CD4-positive, alpha-beta memory T cell (primary cell): ENCODE measurements at places on chromosomes 3 and 15.
A peak's percentile ranks its signal among the peaks of the same experiment; 100 is the strongest.

DNA sequence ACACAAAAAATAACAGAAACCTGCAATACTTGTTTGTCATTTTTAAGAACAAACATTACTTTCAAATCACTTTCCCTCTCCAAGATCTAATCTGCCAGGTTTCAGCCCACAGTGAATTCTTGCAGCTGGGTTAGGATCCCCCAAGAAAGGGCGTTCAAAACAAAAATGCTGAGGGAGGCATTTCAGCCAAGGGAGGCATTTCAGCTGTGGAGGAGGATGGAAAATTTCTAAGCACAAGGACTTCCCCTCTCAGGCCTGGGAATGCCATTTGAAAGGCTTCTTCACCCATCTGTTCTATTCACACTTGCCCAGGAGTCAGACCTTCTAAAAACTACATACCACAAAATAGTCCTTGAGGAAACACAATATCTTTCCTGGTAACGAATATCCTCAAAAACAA, 69.1 kb downstream of the P3H2 start:
- no peak for DNase-seq

DNA sequence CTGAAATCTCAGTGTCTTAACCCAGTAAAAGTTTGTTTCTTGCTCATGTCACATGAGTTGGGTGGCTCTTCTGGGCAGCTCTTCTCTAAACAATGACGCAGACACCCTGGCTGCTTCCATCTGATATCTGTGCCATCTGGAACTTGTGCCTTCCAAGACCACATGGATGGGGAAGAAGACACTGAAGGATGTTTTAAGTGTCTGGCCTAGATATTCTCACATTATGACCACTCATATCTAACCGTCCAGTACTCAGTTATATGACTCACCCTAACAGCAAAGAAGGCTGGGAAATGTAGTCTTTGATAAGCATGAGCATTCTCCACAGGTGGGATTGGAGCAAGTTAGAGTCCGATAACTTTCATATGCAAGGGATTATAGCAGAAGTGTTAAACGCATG, 66.4 kb downstream of the RYR3 start:
- DNase-seq, result no peak

DNA sequence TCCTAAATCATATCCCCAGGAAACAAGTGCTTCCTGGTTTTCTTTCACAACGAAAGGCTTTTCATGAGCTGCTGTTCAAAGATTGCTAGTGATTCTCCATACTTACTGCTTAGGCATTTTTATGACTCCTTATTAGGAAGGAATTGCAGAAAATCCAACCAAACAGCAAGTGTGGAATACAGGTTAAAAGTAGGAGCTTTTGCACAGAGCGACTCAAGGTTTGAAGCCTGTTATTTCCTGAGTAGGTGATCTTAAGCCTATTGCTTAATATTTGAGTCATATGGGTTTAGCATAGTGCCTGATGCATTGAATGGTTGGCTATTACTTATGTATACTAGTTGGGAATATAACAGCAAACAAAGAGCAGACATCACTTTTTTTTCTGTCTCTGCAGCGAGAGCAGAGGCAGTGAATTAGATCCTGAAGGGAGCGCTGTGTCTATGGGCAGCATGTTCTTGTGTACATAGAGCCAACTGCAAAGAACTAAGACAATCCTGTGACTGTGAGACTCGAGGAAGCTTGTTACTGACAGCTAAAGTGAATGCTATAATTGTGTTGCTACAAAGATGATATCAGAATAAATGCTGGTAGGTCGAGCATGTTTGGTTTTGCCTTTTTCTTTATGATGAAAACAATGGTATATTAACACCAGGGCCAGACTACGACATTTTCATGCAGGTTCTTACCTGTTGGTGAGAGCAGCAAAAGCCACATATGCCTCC, 6.3 kb downstream of the TM4SF1 start:
- DNase-seq, result no peak

- DNase-seq, result no peak
These were observed 16.0 kb downstream of the ACTR8 start for GRCh38 chr3:53865732-53866499.

DNA sequence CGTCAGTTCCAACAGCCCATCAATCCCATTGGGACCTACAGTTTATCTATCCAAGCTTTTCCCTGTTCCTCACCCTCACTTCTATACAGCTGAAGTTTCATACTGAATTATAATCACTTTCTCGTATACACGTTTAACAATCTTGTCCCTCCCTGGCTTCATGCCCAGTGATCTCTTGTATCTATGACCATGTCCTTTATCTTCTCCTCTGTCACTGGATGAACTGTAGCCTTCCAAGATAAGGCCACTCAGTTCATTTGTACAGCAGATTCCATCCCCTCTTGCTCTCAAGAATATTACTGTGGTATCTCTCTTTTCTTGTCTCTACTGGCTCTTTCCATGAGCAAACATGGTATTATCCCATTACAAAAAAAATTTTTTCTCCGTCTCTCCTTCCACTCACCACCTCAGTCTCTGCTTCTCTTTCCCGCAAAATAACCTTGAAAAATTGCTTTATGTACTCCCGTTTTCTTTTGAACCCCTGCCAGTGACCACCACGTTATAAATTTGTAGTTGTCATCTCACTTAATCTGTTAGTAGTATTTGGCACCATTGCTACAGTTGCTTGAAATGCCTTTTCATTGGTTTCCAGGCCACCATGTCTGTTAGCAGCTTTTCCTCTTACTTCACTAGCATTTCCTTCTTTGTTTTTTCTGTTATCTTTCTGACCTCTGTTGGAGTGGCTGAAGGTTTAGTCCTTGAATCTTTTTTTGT, 9.4 kb downstream of the CTNNB1 start:
- DNase-seq, result no peak

DNA sequence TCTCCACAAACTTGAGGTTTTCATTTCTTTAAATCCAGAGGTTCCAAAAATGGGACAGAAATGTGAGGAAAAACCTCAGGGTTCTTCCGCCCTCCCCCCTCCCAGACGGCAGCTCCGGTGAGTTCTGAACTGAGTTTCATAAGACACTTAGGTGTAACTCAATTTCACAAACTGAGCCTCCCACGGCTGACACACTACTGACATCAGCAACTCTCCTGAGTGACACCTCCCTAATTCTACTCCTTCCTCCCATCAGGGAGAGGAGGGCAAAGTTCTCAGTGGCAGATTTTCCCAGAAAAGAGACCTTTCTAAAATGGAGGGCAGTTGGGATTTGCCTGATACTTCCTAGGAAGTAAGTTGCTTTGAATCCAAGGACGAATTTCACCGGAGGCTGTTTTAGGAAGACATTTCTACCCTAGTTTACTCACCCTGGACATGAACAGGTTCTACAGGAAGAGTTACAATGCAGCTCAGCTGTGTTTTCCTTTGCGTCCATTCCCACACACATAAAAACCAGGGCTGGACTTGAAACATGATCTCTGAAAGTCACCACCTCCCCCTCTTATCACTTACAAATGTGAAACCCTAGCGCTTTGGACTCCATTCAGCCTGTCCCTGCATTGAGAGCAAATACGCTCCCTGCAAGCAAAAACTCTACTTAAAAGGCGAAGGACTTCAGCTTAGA, 78.1 kb upstream of the LMOD3 start:
- peak; percentile 20 for DNase-seq

DNA sequence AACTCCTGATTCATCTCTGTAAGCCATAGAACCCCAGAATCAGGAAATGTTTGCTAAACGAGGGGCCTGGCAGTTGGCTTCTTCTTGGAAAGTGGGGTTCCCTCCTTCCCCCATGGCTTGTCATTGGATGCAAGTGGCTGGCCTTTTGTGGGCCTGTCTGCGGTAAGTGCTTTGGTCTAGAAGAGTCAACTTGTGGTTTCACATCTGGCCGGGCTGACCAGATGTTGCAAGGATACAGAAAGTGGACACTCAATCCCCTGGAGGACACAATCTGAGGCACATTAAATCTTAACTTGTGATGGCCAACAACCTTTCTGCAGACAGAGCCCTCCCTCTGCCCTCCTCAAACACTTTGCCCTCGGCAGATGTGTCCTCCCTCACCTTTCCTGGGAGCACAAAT, 1.1 kb downstream of the FAH start:
- DNase-seq, result no peak

- no peak for DNase-seq
These were observed 55.7 kb downstream of the KCNAB1 start for GRCh38 chr3:156176048-156176447.

DNA sequence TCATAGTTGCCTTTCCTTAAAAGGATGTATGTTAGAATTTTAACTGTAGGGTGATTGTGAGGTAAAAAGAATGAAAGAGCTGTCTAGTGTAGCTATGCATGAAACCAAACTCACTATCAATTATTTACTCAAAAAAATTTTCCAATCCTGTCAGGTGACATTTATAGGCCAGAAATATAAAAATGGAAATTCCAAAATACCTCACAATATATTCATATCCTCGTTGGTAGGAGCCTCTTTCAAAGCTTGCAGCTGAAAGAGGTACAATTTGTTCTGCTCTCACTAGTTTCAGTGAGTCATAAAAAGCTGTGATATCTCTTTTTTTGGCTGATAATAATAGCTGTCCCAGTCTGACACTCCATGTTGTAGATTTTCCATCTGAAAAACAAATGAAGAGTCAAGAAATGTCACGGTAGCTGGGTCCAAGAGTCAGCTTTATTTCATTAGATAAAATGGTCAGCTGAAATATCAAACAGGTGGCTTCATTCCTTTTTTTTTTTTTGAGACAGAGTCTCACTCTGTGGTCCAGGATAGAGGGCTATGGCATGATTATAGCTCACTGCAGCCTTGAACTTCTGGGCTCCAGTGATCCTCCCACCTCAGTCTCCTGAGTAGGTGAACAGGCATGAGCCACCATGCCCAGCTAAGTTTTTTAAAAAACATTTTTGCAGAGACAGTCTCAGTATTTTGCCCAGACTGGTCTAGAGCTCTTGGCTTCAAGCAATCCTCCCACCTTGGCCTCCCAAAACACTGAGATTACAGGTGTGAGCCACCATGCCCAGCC, 50.8 kb upstream of the XRN1 start:
- no peak for DNase-seq

DNA sequence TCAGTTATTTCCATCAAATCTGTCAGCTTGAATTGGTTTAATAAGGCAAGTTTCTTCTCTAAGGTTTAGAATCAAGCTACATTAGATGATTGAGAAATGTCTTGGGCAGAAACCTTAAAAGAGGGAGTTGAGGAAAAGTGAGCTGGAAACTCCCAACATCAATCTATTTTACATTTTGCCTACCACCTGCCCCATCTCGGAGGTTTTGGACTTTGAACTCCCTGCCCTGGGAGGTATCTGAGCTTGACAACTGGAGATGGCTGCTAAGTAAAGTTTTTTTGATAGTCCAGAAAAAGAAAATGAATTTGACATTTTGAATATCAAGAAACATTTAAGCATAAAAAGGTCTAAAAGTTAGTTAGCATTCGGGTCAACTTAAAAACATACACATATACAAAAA, 234.2 kb downstream of the NFKBIZ start:
- DNase-seq, result no peak

DNA sequence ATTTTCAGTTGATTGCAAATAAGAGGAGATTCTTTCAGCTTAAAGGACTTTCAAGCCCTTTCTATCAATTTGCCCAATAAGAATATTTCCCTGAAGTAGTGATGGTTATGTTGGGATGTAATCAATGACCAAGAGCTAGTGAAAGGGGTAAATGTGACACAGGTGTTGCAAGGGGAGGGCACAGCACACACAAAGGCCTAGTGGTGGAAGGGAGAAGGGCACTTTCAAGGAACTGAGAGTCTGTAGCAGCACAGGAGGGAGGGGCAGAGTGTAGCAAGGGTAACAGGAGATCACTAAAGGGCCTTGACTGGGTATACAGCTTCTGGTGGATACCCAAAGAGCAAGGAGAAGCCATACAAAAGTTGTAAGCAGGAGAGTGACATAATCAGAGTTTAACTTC, 217.8 kb upstream of the ARHGEF26 start:
- DNase-seq, result no peak

GRCh38 chr3:180265551-180265950, 228.8 kb upstream of the PEX5L start:
- no peak for DNase-seq

DNA sequence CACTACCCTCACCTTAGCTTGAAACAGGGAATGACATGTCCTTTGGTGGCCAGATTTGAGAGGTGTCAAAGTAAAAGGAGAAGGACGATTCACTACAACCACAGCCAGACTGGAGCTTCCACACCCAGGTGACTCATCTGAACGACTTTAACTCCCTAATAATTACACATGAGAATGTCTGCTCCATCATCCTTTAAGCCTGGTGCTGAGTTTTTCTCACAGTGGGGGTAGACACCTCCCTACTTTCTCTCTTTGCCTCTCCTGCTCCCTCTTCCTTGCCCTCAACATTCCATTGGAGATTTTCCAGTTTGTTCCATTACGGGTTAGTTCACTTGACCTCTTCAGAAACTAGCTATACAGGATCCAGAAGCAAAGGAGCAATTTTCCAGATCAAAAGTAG, 154.3 kb upstream of the BHLHE40 start:
- no peak for DNase-seq

GRCh38 chr15:23457890-23458289, 10.8 kb upstream of the GOLGA6L2 start:
- DNase-seq, result no peak

- no peak for DNase-seq
These were observed 258.9 kb downstream of the UACA start for GRCh38 chr15:70504299-70504951.

DNA sequence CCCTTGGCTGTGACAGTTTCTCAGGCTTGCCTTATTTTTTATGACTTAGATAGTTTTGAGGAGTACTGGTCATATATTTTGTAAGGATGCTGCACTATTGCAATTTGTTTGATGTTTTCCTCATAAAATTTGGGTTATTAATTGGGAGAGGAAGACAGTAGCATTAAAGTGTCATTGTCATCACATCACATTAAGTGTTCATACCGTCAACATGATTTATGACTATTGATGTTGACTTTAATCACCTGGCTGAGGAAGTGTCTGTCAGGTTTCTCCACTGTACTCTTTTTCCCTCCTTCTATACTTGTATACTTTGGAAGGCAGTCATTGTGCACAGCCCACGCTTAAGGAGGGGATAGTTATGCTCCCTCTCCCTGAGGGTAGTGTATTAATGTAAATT, 26.9 kb downstream of the TRIM69 start:
- no peak for DNase-seq

DNA sequence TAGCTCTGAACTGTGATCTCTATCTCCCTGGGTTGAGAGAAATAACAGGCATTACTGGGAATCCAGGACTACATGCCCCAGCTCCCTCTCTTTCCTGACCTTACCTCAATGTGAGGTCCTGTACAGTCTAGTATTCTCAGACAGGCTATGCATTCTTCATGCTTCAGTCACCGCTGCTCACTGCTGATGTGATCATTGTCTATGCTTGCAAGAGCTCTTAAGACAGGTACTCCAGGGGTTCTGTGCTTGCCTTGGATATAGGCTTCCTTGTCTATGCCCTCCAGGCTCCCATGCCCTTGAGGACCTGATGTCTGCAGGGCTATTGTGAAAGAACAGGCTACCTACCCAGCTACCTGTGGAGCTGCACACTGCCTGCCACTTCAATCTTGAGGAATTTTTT, 183.6 kb downstream of the MBNL1 start:
- no peak for DNase-seq

DNA sequence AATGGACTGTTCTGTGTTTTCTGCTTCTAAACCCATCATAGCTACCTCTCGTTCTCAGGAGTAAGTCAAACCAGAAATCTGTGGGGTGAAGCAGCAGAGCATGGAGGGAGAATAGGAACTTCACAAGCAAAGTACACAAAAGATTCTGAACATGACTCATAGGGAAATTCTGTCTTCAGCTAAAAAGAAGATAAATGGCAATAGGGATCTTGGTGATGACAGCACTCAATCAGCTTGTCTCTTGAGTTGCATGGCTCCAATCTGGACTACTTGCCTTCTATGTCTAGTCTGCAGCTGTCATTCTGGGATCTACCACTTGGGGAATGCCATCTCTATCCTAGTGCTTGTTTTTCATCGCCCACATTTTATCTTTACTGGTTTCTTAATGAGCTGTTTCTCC, 13.5 kb upstream of the GRAMD1C start:
- DNase-seq, result no peak
